ENCODE measurements at places on chromosomes 13 and 19. TPM values are rescaled to one million over a fixed set of nuclear protein-coding genes. Genes with fewer than 3 reads are reported as not detected.
A peak's percentile ranks its signal among the peaks of the same experiment; 100 is the strongest.

Gene ZNF490
- 8.2 TPM for polyA plus RNA-seq

Gene ZNF223
- 2.3 TPM for polyA plus RNA-seq

Gene KLK12
- polyA plus RNA-seq: not detected

Gene PSG2
- polyA plus RNA-seq: not detected

Gene IGSF23
- polyA plus RNA-seq: not detected

Gene POSTN
- polyA plus RNA-seq: not detected

Gene PTGER1
- polyA plus RNA-seq: 1.2 TPM

DNA sequence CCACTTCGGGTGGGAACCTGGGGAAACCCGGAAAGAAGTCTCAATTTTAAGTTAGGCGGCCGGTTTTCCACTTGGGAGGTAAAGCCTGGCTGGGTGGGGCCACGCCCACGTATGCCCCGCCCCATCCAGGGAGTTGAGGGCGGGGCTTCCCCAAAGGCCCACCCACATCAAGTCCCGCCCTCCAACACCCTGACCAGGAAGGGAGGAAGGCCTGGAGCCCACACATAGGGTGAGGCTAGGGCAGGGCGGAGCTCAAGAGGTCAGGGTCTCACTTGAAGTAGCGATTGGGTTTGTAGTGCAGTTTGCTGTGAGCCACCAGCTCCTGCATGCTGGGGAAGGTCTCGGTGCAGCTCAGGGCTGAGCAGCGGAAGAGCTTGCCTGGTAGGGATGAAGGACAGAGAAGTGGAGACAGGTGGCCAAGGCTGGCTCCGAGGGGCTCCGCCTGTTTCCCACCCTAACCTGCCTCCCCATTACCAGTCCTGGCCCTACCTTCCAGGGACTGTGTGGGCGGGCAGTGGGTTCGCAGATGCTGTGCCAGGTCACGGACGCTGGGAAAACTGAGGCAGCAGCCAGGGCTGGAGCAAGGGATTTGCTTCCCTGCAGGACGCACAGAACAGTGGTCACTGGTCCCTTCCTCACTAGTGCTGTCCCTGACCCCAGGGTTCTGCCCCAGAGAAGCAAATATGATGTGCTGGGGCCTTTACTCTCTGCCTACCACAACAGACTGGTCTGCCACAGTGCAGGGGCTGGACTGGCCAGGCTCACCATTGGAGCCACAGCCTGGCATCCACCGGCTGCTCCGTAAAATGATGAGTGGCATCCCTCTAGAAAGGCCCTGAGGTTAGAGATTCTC, 1.6 kb downstream of the ZNF414 start:
- peak overlapping the region; percentile 62 for H3K27ac ChIP-seq
- H3K4me1 ChIP-seq: peaks cover 34% of the 10 kb centered on the region
- peaks cover 3% of the 10 kb centered on the region for H3K36me3 ChIP-seq
- peak overlapping the region; percentile 46 for H3K4me3 ChIP-seq
- peaks cover 19% of the 10 kb centered on the region for H3K27me3 ChIP-seq
- no peak for DNase-seq

DNA sequence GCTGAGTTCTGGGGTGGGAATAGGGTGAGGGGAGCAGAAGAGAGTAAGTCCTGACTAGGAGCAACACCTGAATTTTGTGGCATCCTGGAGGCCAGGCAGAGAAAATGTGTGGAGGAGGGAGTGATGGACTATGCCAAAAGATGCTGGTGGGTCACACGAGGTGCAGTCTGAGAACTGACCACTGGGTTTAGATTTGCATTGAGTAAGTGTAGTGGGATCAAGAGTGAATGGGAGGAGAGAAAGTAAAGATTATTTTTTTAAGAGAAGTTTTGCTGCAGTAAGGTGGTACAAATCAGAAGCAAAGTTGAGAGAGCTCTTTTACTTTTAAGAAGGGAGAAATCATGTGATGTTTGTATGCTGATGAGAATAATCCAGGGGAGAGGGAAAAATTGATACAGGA, 405.1 kb downstream of the DLEU7 start:
- no peak overlapping the region for H3K4me3 ChIP-seq
- H3K4me1 ChIP-seq: peaks cover 6% of the 10 kb centered on the region
- peaks cover 7% of the 10 kb centered on the region for H3K27me3 ChIP-seq
- no peak for DNase-seq
- H3K36me3 ChIP-seq: no peaks in the 10 kb centered on the region

DNA sequence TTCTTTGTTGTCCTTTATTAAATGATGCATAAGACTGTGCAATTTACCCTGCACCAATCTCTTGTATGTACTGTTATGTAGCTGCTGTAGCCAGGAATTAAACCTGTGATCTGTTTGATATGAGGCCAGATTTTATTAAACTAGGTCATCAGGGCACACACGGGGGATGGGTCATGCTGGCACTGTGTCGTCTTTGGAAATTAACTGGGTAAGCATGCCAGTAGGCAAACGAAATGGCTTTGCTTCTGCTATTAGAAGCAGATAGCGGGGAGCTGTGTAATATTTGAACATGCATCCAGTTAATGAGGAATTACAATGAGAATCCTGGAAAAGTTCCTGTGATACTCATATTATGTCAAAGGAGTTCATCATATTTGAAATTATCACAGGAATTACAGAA, 23.5 kb downstream of the MTUS2 start:
- H3K4me3 ChIP-seq: no peak overlapping the region
- H3K27ac ChIP-seq: no peak overlapping the region
- no peaks in the 10 kb centered on the region for H3K4me1 ChIP-seq
- DNase-seq: no peak

GRCh38 chr13:80400865-80401426, 60.0 kb upstream of the SPRY2 start:
- no peak for DNase-seq
- peak overlapping the region; percentile 69 for H3K4me3 ChIP-seq
- H3K27ac ChIP-seq: peak overlapping the region; percentile 26

DNA sequence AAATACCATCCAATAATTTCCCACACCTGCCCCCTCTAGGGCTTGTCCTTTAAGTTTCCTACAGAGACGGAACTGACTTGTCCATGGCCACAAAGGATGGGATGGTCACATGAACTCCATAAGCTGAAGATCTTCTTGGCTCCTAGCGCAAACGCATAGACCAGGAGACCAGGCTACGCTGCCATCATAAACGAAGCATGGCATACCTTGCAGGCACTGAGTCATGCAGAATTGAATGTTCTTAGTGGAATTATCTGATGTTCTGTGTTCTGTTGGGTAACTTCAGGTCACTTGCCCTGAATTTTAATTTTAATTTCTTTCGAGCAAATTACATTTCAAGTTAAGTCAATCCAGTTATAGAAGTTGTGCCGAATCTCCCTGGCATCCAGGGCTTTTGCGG, 96.4 kb upstream of the STARD13 start:
- no peaks in the 10 kb centered on the region for H3K27me3 ChIP-seq
- no peaks in the 10 kb centered on the region for H3K36me3 ChIP-seq
- H3K27ac ChIP-seq: no peak overlapping the region
- no peaks in the 10 kb centered on the region for H3K4me1 ChIP-seq

- peak; percentile 57 for DNase-seq
- peak overlapping the region; percentile 98 for H3K27ac ChIP-seq
- peak overlapping the region; percentile 100 for H3K4me3 ChIP-seq
- H3K36me3 ChIP-seq: peaks cover 5% of the 10 kb centered on the region
- H3K27me3 ChIP-seq: peaks cover 20% of the 10 kb centered on the region
These were observed 606 bp downstream of the ERCC5 start for GRCh38 chr13:102846261-102847015.

DNA sequence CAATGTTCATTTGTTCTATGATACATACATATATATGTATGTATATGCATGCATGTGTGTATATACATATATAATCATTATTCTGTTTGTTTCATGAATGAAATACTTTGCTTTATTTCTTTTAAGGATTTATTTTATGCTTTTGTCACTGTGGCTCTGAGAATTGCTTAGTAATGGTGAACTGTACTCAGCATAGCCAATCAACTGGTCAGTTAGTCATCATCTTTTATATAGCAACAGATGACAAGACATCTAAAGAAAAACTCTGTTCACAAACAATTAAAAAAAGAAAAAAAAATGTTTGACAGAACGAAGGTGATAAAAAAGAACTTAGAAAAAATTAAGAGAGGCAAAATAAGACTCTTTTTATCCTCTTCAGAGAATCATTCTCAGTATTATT, 1440.3 kb downstream of the PCDH9 start:
- no peak overlapping the region for H3K27ac ChIP-seq
- no peak for DNase-seq
- H3K27me3 ChIP-seq: peaks cover 2% of the 10 kb centered on the region
- H3K36me3 ChIP-seq: no peaks in the 10 kb centered on the region
- H3K4me3 ChIP-seq: no peak overlapping the region

- no peak overlapping the region for H3K4me3 ChIP-seq
- peaks cover 8% of the 10 kb centered on the region for H3K36me3 ChIP-seq
- no peak overlapping the region for H3K27ac ChIP-seq
- H3K4me1 ChIP-seq: no peaks in the 10 kb centered on the region
- H3K27me3 ChIP-seq: peaks cover 4% of the 10 kb centered on the region
- no peak for DNase-seq
These were observed 7.1 kb upstream of the KL start for GRCh38 chr13:33008946-33009722.

DNA sequence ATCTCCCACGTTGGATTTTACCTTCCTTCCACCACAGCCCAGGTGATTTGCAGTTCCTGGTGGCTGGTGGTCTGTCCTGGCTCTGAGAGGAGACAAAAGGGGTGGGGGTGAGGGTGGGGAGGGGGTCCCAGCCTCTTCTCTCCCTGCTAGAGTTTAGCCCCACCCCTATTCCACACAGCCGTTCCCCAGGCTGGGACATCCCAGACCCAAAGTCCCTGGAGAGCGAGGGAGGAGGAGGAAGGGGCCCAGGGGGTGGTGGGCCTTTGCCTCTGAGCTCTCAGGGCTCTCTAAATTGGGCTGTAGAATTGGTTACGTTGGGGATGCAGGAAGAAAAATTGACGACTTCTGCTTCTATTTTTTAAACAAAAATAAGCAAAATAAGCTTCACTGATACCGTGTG, 81.9 kb downstream of the SLC6A16 start:
- DNase-seq: no peak
- H3K27me3 ChIP-seq: peaks cover 5% of the 10 kb centered on the region
- H3K4me3 ChIP-seq: no peak overlapping the region
- H3K4me1 ChIP-seq: no peaks in the 10 kb centered on the region
- H3K36me3 ChIP-seq: no peaks in the 10 kb centered on the region

DNA sequence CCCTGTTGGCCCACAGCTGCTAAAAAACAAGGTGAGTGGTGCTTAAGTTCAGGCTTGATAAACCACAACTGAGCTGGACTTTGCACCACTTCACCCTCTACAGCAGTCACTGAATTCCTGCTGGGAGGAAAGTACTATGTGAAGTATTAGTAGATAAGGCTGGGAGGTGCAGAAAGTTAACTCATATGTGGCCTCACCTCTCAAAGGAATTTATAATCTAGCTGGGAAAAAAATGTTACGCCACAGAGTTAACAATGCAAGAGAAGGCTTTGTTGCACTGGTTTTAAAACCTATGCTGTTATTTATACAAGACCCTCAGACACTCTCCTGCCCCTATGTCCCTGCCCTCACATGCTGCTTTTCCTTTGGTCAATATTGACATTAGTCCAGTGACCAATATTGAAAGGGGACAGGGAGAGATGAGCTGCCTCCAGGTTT, 60.9 kb downstream of the LIG4 start:
- H3K27me3 ChIP-seq: no peaks in the 10 kb centered on the region
- no peaks in the 10 kb centered on the region for H3K4me1 ChIP-seq
- no peak for DNase-seq
- H3K27ac ChIP-seq: no peak overlapping the region
- no peaks in the 10 kb centered on the region for H3K36me3 ChIP-seq

Measured in immature natural killer cell (primary cell).